ENCODE measurements at places on chromosomes 7 and 10.

DNA sequence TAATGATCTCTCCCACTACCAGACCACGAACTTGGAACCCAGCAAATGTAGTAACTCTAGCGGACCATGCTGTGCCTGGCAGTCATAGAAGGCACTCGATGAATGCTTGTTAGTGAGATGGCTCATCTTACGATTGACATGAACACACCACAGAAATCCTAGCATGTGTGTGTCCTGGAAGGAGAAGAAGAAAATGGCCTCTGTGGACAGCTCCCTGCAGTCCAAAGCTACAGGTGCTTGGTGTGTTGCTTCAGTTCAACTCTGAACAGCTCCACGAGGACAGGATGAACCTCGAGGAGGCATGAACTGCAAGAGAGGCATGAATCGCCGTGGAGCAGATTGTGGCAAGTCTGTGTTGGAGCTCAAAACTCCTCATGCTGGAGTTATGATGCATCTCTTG lies 93.5 kb downstream of the KLF6 start:
- H3K36me3 ChIP-seq, result no peaks in the 10 kb centered on the region
- H3K27me3 ChIP-seq, result no peaks in the 10 kb centered on the region
- H3K4me3 ChIP-seq, result no peak overlapping the region
- no peak overlapping the region for H3K27ac ChIP-seq

DNA sequence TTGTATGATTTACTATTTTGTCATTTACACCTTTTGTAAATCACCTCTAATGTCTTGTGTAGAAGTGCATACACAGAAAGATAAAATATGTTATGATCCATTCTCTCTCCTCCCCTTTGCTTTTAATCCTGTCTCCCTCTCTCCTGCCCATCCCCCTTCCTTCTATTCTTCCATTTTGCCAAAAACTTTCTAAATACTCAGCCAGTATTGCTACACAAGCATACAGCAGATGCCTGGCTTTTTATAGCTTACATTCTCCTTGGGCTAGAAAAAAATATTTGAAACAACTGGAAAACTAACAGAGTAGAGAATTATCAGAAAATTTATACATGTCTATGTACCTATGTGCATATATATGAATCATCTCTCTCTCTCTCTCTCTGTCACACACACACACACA lies 308.7 kb upstream of the BMPER start:
- no peak overlapping the region for H3K27ac ChIP-seq
- peaks cover 49% of the 10 kb centered on the region for H3K4me1 ChIP-seq
- H3K27me3 ChIP-seq, result no peaks in the 10 kb centered on the region
- DNase-seq, result peak; percentile 86
- H3K4me3 ChIP-seq, result no peak overlapping the region
- no peaks in the 10 kb centered on the region for H3K36me3 ChIP-seq

DNA sequence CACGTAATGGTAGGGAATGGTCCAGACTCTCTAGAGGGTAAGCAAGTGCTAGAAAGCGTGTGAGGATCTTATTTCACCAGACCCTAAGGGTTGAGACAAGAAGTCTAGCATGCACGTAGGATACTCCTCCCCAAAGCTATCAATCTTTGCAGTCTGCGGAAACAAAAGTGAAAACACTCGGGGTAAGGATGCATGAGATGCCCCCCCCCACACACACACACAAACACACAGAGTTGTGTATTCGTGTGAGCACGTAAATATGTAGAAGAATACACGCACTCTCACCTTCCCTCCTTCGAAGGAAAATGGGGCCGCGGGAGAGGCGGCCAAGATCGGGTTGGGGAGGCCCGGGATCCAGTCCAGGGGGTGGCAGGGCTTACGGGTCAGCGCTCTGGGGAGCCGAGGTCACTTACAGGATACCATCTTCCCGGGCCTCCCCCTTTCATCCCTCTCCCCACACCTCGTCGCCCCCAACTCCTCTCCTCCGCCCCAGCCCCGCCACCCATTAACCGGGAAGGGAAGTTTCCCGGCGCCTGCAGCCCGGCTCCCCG lies 455 bp downstream of the CUL2 start:
- no peaks in the 10 kb centered on the region for H3K27me3 ChIP-seq
- peak; percentile 13 for DNase-seq
- H3K27ac ChIP-seq, result peak overlapping the region; percentile 96
- H3K4me3 ChIP-seq, result peak overlapping the region; percentile 93
- no peaks in the 10 kb centered on the region for H3K36me3 ChIP-seq
- H3K4me1 ChIP-seq, result peaks cover 4% of the 10 kb centered on the region

- no peaks in the 10 kb centered on the region for H3K27me3 ChIP-seq
- peaks cover 6% of the 10 kb centered on the region for H3K4me1 ChIP-seq
- H3K36me3 ChIP-seq, result peaks cover 7% of the 10 kb centered on the region
- no peak overlapping the region for H3K27ac ChIP-seq
Measured at GRCh38 chr10:99938563-99938962, 71.2 kb downstream of the DNMBP start.

DNA sequence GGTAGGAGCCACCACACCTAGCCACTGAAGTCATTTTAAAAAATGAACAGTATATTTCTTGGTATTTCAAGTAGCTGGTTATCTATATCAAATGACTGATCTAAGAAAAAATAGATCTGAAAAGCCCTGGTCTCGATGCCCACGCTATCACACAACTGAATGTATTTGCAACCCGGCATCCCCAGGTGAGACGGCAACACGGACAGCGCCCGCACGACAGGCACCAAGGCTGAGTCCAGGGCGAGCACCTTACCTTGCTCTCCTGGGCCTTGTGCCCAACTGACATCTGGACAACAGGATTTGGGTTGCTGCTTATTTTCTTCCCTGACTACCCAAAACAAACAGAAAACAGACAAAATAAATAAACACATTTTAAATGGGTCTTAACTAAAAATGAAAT lies 44.8 kb upstream of the NCAPG2 start:
- no peak overlapping the region for H3K4me3 ChIP-seq
- DNase-seq, result no peak
- no peak overlapping the region for H3K27ac ChIP-seq
- no peaks in the 10 kb centered on the region for H3K36me3 ChIP-seq

- DNase-seq, result no peak
- H3K4me3 ChIP-seq, result no peak overlapping the region
Measured at GRCh38 chr10:64976150-64976549, 1454.9 kb downstream of the REEP3 start.

DNA sequence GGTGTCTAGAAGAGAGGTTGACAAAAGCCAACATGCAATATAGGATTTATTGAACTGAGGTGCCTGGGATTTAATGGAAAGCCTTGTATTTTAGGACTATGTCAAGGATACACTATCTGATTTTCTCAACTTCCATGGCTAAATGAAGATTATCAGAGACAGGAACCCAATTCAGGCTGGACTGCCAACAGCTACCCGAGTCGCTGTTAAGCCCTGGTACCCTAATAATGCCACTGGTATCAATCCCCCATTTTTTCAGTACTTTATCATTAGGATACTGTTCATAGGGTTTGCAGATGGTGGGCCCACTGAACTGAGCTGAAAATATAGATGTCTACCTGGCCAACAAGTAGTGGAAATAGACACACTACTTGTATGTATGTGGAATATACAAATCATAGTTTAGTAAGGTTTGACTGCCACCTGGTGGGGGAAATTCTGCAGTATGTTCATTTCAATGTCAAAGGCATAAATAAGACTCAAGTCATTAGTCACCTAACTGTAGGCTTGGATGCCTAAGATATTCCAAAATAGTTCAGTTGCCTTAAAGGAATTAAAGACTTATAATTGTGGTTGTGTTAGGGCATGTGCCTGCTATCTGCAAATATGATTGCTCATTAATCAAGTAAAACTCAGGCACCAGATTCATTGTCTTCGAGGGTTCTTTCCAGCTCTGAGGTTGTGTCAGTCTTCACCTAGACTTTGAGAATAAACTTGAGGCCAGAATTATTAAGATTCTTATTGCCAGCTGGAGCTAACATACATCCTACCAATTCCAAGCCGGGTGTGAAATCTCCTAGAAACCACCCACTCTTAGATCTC lies 34.1 kb upstream of the NOBOX start:
- H3K27ac ChIP-seq, result no peak overlapping the region
- DNase-seq, result peak; percentile 87
- H3K36me3 ChIP-seq, result no peaks in the 10 kb centered on the region

DNA sequence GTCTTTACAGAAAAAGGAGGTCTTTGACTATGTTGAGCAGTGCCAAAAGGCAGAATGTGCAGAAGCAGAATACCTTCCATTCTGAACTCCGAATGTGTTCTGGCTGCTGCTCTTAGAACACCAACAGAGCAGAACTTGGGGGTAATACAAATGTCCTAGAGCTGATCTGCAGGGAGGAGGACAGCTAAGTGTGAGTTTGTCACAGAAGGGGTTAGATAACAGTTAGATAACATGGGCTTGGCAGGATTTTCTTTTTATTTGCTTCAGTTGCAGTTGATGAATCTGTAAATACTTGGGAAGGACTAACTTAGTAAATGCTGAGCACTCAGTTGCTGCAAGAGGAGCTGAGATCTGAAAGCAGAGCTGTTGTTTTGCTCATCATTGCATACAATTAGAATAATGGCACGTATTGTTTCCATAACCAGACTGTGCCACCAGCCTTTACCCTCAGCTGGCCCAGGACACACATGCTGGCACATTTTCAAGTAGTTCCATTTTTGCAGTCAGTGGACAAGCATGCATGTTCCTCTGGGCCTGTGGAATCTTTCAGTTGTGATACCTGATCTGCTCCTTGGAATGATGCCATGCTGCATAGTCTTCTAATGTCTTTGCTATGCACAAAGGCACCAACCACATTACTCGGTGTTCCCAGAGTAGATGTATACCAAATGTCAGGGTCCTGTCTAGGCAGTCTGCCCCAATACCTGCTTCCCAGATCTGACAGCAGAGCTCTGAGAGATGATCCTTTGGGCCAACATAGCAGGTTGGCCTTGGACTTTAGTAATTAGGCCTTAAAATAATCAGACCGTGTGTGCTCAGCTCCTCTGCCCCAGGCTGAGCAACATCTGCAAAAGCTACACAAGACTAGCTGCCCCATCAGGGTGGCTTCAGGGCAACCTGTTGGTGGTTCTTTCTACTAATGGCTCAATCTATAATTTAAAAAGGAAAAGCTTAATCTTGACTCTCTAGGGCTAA lies 55.7 kb downstream of the GSDME start:
- H3K27ac ChIP-seq, result no peak overlapping the region
- H3K27me3 ChIP-seq, result no peaks in the 10 kb centered on the region
- H3K4me1 ChIP-seq, result peaks cover 10% of the 10 kb centered on the region
- no peak overlapping the region for H3K4me3 ChIP-seq

GRCh38 chr10:97066877-97067555 lies 118.7 kb downstream of the SLIT1 start:
- DNase-seq, result no peak
- H3K27me3 ChIP-seq, result peaks cover 2% of the 10 kb centered on the region
- H3K36me3 ChIP-seq, result no peaks in the 10 kb centered on the region
- H3K4me3 ChIP-seq, result no peak overlapping the region
- no peak overlapping the region for H3K27ac ChIP-seq

DNA sequence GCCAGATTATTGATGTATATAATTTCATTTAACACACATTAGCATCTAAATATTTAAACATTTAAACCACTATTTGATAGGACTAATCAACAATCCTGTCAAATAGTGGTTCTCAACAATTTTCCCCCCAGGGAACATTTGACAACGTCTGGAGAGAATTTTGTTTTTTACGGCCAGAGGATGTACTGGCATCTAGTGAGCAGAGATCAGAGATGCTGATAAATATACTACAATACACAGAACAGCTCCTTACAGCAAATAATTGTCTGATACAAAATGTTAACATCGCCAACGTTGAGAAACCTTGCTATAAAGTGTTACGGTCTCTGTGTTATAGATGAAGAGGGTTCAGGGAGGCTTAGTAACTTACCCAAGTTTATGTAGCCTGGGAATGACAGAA lies 25.0 kb upstream of the TMEM229A start:
- no peak for DNase-seq
- no peaks in the 10 kb centered on the region for H3K4me1 ChIP-seq
- H3K27me3 ChIP-seq, result no peaks in the 10 kb centered on the region

DNA sequence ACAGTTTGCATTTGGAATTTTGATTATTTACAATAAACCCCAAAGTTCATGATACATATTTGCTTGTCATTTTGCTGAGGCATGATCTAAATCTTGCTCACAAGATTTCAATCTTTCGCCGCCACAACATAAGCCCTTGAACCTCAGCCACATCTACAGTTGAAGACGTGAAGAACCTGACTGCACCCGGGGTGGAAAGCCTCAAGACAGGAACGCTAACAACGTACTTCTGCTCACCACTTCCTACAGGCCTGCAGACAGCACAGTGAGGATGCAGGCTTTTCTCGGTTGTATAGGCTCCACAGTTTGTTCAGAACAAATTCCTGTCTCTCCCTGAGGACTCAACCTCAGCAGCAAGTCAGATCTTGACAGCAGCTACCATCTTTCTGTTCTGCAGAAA lies 393.8 kb upstream of the PRKCQ start:
- no peak overlapping the region for H3K27ac ChIP-seq
- no peaks in the 10 kb centered on the region for H3K36me3 ChIP-seq
- no peak overlapping the region for H3K4me3 ChIP-seq
- no peak for DNase-seq
- H3K4me1 ChIP-seq, result no peaks in the 10 kb centered on the region

DNA sequence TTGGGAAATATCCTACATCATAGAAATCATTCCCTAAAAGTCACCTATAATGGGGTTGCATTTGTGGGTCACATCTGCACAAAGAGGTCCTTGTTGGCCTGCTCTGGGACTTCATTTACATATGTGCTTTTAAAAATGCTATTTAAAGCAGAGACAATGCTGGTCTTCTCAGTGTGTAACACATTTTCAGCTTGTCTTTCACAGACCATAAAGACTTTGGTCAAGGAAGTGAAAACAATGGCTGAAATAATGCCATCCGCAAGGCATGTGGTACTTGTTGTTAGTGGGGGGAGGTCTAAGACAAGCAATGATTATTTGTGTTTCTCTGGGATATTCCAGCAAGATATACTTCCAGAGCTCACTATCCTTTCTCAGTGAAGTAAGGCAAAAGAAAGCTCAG lies 84.6 kb upstream of the PDLIM1 start:
- DNase-seq, result no peak
- H3K36me3 ChIP-seq, result peaks cover 9% of the 10 kb centered on the region
- H3K4me3 ChIP-seq, result no peak overlapping the region
- H3K27ac ChIP-seq, result peak overlapping the region; percentile 45

DNA sequence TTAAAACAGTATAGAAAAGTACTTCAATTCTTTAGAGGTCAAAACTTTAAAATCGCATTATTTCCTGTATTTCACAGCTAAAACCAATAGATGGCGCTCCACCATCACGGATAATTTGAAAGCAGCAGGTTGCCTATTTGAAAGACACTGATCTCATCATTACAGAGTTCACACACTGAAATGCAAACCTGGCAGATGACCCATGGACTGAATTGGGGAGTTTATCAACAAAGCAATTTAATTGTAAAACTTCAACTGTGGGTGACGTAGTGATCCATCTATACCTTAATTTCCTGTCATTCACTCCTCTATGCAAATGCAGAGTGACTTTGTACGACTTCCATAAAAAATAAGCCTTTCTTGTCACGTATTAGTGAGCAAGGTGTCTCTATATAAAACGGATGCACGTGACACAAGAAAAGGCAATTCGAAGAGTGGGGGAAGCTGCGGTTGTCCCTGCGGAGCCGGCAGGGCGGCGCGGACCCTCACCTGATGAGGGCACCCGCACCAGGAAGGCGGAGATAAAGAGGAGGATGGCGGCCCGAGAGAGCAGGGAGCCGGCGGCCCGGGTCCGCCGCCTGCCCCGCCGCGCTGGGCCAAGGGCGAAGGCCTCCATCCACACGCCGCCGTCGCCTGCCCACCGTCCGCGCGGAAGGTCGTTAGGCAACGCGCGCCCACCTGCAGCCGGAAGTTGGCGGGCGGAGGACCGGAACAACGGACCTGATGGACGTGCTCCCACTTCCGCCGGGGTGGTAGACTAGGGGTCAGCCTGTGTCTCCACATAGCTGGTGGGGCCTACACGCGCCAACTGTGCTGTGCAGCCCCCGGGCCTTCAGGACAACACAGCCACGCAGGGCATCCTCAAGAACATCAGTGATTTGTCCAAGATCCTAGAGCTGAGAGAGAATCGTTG lies at the start of gene ZPBP:
TSS of gene ZPBP (minus strand) at position 668 of the 913 bp plus-strand sequence. CDS start at position 616, 52 bp downstream.
- no peaks in the 10 kb centered on the region for H3K36me3 ChIP-seq
- peak; percentile 25 for DNase-seq
- H3K4me1 ChIP-seq, result peaks cover 5% of the 10 kb centered on the region
- H3K27ac ChIP-seq, result no peak within 1 kb of the TSS
